CD4-positive, alpha-beta T cell (primary cell): ENCODE measurements at places on chromosomes 7 and 10.

DNA sequence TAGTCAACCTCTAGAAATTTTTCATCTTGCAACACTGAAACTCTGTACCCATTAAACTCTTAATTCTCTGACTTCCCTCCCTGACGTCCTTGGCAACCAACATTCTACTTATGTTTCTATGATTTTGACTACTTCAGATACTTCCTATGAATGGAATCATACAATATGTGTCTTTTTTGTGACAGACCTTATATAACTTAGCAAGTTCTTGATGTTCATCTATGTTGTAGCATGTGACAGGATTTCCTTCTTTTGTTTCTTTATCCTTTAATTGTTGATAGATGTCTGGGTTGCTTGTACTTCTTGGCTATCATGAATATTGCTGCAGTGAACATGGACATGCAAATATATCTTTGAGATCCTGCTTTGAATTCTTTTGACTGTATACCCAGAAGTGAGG, 240.8 kb downstream of the ADK start:
- DNase-seq = no peak

GRCh38 chr10:2680821-2681220, 386.5 kb upstream of the PFKP start:
- DNase-seq = no peak

GRCh38 chr10:4242561-4243035, 457.6 kb upstream of the KLF6 start:
- no peak for DNase-seq

DNA sequence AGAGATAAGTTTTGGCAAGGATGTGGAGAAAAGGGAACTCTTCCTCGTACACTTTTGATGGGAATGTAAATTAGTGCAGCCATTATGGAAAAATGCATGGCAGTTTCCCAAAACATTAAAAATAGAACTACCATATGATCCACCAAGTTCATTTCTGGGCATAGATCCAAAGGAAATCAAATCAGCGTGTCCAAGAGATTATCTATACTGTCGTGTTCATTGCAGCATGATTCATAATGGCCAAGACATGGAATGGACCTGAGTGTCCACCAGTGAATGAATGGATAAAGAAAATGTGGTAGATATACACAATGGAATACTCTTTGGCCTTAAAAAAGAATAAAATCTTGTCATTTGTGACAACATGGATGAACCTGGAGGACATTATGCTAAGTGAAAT, 70.3 kb upstream of the RSU1 start:
- no peak for DNase-seq

GRCh38 chr10:21689881-21690280, 155.8 kb downstream of the MLLT10 start:
- DNase-seq = no peak

DNA sequence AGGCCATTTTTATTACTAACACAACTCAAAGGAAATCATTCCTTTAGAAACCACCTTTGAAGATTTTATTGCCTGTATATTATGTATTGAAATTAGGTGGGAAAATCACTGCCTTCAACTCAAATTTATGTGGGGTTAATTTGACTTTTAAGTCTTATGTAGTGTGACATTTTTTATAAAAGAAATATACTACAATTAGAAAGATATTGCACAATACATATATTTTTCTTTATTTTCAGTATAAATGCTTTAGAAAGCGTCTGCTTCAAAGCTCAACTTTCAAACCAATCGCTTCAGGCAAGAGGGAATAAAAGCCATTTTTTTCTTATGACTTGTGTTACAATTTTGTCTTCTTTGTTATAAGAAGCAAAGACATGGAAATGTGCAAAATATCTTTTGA, 337.4 kb upstream of the ZWINT start:
- DNase-seq = no peak

GRCh38 chr10:47326927-47327330, 4.7 kb downstream of the GDF2 start:
- DNase-seq = no peak

DNA sequence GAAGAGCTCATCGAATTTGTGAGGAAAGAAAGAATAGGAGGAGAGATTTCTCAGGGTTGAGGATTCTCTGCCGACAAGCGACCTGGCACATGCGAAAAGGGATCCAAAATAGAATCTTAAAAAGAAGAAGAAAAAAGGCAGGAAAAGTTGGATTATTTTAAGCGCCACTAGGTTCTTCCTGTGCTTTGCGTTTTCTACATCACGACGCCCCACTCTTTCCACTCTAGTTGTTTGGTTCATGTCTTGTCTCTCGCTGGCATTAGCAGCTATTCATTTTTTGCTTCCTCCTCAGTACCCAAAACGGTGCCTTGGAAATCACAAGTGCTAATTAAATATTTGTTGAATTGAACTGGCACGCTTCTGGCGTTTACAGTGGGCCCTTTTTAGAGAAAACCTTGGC, 674 bp upstream of the FRA10AC1 start:
- no peak for DNase-seq

DNA sequence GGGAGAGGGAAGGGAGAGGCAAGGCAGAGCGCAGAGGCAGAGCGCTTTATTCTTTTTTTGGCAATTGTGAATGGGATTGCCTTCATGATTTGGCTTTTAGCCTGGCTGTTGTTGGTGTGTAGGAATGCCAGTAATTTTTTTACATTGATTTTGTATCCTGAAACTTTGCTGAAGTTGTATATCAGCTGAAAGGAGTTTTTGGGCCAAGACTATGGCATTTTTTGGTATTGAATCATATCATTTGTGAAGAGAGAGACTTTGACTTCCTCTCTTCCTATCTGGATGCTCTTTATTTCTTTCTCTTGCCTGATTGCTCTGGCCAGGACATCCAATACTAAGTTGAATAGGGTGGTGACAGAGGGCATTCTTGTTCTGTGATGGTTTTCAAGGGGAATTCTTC, 291.3 kb downstream of the REEP3 start:
- DNase-seq = no peak

GRCh38 chr10:2885288-2886278, 181.8 kb upstream of the PFKP start:
- DNase-seq = no peak

GRCh38 chr10:14781763-14782162, 7.1 kb upstream of the FAM107B start:
- no peak for DNase-seq

DNA sequence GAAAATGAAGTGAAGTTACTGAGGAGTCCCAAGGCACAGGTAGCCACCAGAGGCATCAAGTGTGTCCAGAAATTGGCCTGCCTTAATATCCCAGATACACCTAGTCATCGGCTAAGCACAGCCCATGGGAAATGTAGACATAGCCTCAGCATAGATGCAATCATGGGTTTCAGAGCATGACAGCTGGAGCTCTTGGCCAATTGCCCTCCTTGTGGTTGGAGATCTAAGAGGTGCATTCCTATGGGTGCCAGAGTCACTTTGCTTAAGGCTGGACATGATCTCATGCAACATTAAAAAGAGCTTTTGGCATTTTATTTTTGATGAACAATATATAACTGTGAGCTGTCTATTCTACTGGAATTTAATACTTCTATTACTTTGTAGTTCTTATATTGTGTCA, 758.0 kb upstream of the LRRTM3 start:
- DNase-seq = no peak

- no peak for DNase-seq
These were observed 325.5 kb downstream of the LHFPL3 start for GRCh38 chr7:104653825-104654401.

DNA sequence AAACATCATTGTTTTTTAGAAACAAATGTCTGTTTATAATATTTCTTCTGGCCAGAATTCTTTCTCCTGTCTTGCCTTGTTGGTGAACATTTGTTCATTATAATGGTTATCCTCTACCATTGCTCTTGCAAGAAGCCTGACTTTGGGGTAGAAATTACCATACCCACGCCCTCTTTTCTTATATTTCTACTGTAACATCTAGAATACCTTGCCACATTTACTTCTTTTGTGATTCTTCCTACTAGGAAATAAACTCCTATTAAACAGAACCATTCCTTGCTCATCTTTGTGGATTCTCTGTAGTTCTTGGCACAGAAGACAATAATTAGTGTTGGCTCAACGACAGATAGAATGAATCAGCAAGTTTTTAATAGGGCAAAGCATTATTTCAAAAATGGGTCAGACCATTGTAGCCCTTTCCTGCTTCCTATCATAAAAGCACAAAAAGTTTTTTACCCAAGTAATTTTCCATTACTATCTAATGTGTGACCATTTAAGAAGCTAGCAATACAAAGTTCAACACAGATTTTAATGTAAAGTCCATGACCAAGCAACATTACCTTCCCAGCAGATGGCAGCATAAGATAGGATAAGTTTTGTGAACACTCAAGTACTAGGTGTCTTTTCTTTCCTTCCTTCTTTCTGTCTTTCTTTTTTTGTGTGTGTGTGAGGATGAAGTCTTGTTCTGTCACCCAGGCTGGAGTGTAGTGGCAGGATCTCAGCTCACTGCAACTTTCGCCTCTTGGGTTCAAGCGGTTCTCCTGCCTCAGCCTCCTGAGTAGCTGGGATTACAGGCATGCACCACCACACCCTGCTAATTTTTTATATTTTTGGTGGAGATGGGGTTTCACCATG, 270.4 kb downstream of the HGF start:
- DNase-seq = no peak
